ENCODE measurements at places on chromosomes 1 and 21.

GRCh38 chr1:101112051-101112780 is 86.6 kb upstream of the DPH5 start:
- DNase-seq = no peak

DNA sequence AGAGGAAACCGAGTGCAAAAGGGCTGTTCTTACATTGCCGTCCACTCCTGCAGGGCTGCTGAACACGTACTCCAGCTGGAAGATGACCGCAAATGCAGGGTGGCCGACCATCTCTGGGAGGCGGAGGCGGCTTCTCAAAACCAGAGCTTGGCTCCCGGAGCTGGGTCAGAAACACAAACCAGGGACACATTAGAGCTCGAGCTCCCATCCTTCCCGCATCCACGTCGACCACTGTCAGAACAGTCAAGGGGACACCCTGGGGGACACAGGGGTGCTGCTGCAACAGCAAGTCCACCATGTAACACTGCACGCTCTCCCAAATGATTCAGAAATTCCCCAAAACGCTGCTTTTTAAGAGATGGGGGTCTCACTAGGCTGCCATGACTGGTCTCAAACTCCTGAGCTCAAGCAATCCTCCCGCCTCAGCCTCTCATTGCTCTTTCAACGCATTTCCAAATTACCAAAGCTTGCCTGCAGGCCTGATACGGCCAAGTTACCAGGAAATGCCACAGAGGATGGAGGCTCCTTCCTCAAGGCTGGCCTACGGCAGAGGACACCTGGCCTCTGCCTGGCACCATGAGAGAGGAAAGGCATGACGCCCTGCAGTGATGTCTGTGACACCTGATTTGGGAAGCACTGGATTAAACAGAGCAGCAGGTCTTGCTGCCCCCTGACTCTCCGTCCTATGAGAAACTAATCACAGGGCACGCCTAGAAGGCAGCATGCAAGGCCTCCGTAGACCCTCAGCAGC is 45.0 kb downstream of the NPHP4 start:
- no peak for DNase-seq

GRCh38 chr1:196376630-196377328 is 231.5 kb downstream of the KCNT2 start:
- no peak for DNase-seq

DNA sequence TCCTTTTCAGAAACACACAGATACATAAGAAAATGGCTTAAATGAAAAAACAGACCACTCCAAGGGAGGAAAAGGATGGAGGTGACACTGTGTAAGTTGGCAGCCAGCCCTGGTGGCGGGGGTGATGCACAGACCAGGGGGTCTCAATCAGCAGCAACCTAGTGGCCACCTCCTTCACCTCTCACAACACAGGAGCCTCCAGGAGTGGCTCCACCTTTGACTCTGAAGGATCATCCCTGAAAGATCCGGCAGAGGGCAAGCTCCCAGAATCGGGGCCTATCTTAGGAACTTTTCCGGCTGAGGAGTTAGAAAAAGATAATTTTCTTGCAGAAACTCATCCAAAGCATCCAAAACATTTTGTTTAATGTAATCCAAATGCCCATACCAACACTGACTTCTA is 51.2 kb upstream of the SMYD2 start:
- no peak for DNase-seq

GRCh38 chr1:63757334-63757733 is 16.5 kb upstream of the ROR1 start:
- DNase-seq = no peak
